ENCODE measurements at places on chromosomes 7 and 10.

- no peak for DNase-seq
Measured at GRCh38 chr7:106870983-106871410, 5.9 kb downstream of the PIK3CG start.

DNA sequence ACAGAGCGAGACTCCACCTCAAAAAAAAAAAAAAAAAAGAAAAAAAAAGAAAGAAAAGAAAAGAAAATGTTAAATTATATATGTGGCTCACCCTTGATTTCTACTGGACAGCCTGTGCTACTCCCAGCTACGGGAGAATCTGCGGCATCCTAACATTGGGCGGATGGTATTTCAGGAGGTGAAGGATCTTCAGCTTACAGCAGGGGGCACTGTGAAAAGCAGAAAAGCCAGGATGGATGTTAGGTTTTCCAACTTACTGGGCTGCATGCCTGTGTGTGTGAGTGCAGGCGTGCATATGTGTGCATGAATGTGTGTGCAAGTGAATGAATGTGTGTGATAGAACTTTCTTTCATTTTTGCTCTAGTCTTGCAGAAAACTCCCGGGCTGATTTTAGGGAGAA lies 1066.5 kb downstream of the TYW1 start:
- DNase-seq, result no peak

DNA sequence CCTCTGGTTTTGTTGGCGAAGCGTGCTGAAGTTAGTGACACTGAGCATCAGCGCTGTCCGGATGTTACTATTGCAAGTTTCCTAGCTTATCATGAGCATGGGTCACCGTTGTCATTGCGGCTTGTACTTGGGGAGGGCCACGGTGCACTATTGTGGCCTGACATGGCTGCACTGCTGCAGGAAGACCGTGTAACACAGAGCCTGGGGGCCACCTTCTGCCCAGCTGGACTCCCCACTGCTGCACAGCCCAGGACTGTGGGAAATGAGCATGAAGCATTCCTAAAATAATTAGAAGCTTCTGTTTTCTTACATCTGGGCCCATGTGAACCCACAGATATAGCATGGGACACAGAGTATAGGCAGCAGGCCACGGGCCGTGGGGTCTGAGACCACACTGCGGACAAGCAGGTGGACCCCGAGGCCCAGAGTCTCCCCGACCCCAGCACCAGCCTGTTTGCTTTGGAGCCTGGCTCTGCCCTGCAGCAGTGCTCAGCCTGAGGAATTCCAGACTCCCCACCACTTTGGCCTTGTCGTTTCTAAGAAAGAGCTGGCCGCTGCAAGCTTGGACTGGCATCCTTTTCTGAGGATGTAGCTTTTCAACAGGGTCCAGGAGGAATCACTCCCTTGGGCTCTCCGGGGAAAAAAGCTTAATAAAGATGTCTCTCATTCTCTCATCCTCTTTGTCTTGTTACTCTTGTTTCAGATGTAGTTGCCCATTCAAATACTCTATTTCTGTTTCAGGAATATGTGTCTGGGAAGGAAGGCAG lies 179.2 kb downstream of the CCDC3 start:
- DNase-seq, result no peak

DNA sequence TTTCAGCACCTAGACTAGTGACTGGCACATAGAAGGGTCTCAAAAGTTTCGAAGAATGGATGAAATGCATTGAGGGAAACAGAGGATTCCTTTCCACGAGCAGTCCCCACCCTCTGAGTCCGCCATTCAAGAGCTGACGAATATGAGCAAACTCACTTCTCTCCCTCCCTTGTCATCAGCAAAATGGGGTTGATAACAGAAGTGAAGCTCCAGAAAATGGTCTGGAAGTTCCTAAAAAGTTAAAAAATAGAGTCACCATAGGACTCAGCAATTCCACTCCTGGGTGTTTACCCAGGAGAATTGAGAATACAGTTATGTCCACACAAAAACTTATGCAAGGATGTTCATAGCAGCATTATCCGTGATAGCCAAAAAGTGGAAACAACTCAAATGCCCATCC lies 25.0 kb upstream of the SRGN start:
- no peak for DNase-seq

DNA sequence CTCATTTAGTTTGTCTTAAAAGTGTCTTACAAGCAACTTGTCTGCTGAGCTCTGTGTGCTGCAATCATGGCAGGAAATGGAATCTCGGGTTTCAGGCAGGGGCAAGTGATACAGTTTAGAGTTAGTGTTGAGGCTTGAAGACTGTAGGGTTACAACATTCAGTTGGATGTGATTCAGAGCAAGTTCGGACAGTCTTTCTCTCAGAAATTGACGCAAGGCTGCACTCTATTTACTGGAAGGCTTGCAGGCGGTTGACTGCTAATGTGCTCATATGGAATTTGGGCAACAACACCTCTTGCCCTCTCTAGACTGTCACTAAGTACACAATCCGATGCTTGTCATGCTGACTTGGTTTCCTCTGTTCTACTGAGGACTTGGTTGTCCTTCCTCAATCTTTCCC lies 161.7 kb upstream of the BMPER start:
- no peak for DNase-seq

- no peak for DNase-seq
Measured at GRCh38 chr10:128846927-128847326, 620.1 kb upstream of the MGMT start.

- DNase-seq, result no peak
Measured at GRCh38 chr10:103554488-103555324, 61.2 kb downstream of the NEURL1 start.

DNA sequence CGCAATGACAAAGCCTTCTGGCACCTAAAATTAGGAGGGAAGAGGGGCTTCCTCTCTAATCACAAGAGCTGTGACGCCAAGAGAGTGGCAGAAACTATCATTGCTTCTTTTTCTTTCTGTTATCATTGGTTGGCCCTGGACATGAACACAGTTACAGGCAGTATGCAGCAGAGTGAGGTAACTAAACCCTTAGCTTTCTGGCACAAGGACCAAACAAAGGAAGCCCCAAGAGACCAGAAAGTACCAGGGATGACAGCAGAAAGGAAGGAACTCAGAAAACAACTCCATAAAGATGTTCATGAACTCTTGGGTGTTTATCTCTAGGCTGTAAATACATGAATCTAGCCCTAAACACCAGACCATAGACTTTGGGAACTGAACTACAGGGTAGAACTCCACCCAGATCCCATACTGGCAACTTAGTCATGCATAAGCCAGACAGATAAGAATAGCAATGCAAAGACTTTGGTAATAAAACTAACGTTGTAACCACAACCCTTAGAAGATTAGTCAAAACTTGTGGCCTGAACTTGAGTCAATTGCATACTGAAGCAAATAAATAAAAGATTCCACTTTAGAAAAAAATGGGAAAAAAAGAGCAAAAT lies 195.7 kb upstream of the PTN start:
- DNase-seq, result no peak

- DNase-seq, result no peak
Measured at GRCh38 chr7:32779167-32779566, 112.4 kb downstream of the KBTBD2 start.

- DNase-seq, result no peak
Measured at GRCh38 chr10:101238732-101239105, 9.5 kb upstream of the LBX1 start.

DNA sequence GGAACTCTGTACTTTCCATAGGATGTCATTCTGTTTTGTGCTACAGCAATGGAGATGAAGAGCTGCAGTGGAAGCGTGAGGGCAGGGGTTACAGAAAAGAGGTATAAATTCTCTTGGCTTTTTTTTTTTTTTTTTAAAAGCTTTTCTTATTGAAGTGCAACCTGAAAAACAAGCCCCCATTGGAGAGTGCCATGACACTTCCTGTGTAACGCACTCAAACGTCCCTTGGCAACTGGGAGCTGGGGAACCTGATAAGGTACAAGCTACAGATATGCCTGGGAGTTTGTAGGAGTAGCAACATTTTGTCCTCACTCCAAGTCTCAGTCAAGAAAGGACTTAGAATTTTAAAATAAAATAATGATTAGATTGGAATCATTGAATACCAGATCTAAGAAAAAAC lies 512.1 kb downstream of the RPS24 start:
- DNase-seq, result no peak

- DNase-seq, result no peak
Measured at GRCh38 chr10:34437906-34438305, 377.2 kb downstream of the PARD3 start.

- DNase-seq, result no peak
Measured at GRCh38 chr10:80472234-80473095, 18.4 kb downstream of the TSPAN14 start.

DNA sequence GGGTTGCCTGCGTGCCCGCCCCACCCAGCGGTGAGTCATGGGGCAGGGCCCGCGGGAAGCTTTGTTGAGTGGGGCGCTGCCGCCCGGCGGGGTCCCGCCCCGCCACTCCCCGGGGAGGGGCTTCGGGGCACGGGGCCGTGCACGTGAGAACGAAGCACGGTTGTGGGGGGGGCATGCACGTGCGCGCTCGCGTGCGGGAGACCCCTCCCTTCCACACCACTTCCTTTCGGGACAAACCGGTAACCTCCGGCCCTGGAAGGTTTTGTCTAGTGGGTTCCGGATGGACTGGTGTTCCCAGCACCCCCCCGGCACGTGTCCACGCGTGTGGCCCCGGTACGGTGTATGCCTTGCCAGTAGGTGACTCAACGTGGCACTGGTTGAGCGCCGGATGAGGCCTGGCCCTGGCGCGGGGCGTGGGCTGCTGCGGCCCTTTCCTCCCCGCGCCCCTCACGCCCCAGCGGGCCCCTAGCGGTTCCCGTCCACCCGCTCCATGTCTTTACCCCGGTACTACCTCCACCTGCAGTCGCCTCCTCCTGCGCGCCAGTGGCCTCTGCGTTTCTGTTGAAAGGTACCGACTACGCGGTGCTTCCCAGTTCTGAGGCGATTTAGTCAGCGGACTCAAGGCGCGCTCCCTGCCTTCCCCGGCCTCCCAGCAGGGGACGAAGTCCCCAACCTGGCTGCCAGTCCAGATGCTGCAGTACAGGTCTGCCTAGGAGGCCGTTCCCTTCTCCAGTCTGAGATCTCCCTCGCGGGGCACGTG lies 3.1 kb downstream of the ADIRF start:
- peak; percentile 83 for DNase-seq

GRCh38 chr7:15086131-15086611 lies 183.6 kb upstream of the DGKB start:
- no peak for DNase-seq

- DNase-seq, result no peak
Measured at GRCh38 chr7:130823060-130823459, 89.1 kb upstream of the KLF14 start.

- DNase-seq, result peak; percentile 14
Measured at GRCh38 chr10:100872034-100872791, 40.5 kb upstream of the SLF2 start.

- no peak for DNase-seq
Measured at GRCh38 chr10:30111340-30112022, 52.1 kb upstream of the JCAD start.

GRCh38 chr7:69956541-69956940 lies 358.3 kb downstream of the AUTS2 start:
- no peak for DNase-seq

GRCh38 chr7:12898620-12899019 lies 211.2 kb downstream of the ARL4A start:
- no peak for DNase-seq

GRCh38 chr10:24891823-24892222 lies 60.6 kb downstream of the PRTFDC1 start:
- no peak for DNase-seq

DNA sequence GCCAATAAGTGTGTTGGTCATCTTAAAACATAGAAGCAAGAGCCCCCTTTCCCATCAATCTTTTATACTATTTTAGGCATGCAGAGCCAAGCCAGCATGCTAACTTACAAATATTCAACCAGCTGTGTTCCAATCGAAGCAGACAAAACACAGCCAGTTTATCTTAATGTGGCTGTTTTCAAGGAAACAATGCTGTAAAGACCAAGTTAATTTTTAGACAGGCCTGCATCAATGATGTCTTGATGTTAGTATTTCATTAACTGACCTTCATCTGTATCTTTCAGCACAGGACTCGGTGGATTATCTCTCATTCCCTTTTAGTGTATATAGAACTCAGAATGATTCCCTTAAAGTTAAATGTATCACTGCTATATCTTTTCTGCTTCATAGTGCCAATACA lies 262.0 kb upstream of the ZWINT start:
- no peak for DNase-seq

DNA sequence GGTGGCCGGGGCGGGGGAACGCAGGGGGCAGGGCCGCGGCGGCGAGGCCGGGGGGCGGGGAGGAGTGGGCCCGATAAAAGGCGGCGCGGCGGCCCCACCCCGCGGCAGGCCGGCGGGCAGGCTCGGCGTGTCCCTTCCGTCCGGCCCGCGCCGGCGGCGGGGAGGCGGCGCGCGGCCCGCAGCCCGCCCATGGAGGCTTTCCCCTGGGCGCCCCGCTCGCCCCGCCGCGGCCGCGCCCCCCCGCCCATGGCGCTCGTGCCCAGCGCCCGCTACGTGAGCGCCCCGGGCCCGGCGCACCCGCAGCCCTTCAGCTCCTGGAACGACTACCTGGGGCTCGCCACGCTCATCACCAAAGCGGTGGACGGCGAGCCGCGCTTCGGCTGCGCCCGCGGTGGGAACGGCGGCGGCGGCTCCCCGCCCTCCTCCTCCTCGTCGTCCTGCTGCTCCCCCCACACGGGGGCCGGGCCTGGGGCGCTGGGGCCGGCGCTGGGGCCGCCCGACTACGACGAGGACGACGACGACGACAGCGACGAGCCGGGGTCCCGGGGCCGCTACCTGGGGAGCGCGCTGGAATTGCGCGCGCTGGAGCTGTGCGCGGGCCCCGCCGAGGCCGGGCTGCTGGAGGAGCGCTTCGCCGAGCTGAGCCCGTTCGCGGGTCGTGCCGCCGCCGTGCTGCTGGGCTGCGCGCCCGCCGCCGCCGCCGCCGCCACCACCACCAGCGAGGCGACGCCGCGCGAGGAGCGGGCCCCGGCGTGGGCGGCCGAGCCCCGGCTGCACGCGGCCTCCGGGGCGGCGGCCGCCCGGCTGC lies at the start of gene NANOS1:
Gene NANOS1, plus strand, starts transcription at position 102 of the 808 bp plus-strand sequence. Its CDS starts 88 bp downstream, at position 190.
- no peak for DNase-seq

GRCh38 chr7:40437936-40438634 lies 303.3 kb downstream of the SUGCT start:
- no peak for DNase-seq

DNA sequence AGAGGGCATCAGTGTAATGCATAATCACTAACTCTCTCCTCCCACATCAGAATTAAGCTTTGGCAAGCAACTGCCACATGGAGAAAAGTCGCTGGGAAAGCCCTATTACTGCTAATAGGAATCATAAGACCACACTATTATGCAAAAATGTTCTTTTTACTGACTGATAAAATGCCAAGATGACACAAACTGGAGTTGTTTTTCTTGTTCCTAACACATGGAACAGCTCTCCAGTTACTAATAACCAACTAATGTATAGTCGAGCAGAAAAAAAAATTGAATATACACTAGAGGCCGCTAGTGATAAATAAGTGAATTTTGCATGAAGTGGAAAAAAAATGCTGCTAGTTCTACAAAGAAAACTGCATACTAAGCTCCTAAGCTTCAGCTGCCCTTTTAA lies 165.6 kb downstream of the TPK1 start:
- no peak for DNase-seq

DNA sequence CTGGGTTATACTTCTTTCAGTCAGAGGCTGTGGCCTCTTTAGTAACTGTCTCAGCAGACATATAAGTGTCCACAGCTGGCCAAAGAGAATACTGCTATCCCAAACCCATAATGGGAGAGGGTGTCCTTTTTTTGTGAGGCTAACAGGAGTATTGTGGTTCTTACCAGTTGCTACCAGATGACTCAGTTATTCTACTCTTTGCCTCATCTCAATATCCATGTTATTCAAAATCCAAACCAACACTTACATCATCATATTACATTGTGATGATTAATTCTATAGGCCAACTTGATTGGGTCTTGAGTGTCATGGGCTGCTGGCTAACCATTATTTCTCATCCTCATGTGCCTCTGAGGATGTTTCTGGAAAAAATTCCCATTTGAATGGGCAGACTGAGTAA lies 120.9 kb downstream of the TMEM168 start:
- no peak for DNase-seq
